Lower lobe of right lung (tissue), 2 donors: ENCODE measurements at places on chromosomes 7 and 10. TPM values are rescaled to one million over a fixed set of nuclear protein-coding genes. Genes with fewer than 3 reads are reported as not detected.

The TRAPPC14 gene
- 24.3 TPM for total RNA-seq

The FBXO24 gene
- 0.74 TPM for total RNA-seq

The CYP3A5 gene
- 15.5 TPM for total RNA-seq

The AUTS2 gene
- total RNA-seq = 45.7 TPM

The ENTPD1 gene
- total RNA-seq = 34.5 TPM

The CALHM2 gene
- total RNA-seq = 45.0 TPM

The RAB19 gene
- total RNA-seq = 1.7 TPM

The HTR5A gene
- total RNA-seq = not detected

The ASAH2 gene
- total RNA-seq = not detected

The GTF2IRD1 gene
- total RNA-seq = 16.3 TPM

The CAMK2B gene
- 0.30 TPM for total RNA-seq

The PDSS1 gene
- total RNA-seq = 6.4 TPM

The TMEM139 gene
- 25.9 TPM for total RNA-seq

The PAPOLB gene
- 0.24 TPM for total RNA-seq

GRCh38 chr7:1920266-1920681, 250.2 kb downstream of the ELFN1 start:
- peak; percentile 56 for DNase-seq

DNA sequence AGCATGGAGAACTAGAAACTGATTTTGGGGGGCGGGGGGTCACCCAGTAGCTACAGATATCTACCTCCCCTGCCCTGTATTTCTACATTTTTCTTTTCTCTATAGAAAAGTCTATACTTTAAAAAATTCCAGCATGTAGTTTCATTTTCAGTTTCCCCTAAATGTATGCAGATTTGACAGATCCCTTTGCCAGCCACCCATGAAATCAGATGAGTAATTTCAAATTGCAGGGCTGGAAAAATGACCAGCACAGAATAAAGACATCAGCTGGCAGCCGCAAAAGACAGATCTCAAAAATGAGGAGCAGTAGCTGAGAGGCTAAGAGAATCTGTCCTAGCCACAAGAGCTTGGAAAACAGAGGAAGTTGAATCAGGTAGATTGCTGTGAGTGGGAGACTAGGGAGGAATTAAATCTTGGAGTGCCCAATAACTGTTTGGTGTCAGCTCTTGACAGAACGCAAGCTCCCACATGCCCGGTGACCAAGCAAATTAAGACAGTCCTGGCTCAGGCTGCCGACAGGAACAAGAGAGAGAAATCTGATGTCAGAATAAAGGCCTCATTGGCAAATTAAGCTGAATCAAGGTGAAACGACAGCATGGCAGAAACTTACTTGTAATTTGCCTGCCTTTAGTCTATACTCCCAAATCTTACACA, 24.5 kb downstream of the ADRB1 start:
- DNase-seq = no peak

GRCh38 chr7:111958431-111958830, 247.8 kb downstream of the DOCK4 start:
- DNase-seq = no peak

GRCh38 chr7:157576415-157576814, 239.6 kb downstream of the DNAJB6 start:
- peak; percentile 45 for DNase-seq

GRCh38 chr7:3301831-3302618, 973 bp downstream of the SDK1 start:
- DNase-seq = no peak

DNA sequence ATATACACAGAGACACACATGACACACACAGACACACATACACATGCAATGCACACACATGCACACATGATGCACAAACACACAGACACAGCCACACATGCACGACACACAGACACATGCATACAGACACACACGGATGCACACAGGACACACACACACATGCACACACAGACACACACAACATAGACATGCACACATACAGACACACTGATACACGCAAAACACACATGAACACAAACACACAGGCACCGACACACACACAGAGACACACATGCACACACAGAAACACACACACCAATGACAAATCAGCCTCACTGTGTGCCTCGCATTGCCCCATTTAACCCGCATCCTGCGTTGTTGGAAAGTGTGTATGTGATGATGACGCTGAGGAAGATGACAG, 232.4 kb downstream of the ADARB2 start:
- DNase-seq = no peak

DNA sequence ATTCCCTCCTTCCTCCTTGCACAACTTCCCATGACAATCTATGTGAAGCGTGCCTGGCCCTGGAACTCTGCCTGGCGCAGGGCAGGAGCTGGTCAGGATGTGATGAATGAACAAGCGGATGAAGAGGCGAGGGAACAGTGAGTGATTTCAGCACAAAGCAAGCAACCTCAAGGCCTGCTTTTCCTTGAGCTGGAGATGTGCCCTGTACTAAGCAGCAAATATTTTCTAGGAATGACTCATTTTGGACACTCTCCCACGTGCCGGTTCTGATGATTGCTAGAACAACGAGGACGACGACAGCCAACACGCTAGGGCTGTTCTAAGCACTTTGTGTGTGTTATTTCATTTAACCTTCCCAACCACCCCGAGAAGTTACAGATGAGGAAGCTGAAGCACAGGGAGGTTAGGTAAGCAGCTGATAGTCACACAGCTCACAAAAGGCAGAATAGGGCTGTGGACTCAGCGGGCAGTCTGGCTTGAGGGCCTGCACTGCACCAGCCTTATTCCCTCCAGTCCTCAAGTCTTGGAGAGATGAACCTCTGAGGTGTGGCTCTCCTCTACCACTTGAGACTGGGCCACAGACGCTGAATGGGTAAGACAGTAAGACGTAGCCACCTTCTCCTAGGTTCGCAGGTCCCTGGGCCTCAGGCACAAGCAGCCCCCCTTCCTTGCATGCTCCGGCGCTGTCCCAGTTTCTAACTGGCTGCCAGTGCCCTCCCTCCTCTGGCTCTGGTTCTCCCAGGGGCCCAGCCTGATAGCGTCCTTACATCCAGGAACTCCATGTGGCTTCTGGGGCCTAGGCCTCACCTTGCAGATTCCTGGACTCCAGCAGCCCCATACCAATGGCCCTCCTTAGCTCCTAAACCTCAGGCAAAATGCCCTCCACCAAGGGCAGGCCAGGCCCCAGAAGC, 59.0 kb downstream of the YKT6 start:
- DNase-seq = no peak

- DNase-seq = no peak
These were observed 1159.5 kb downstream of the CNTNAP2 start for GRCh38 chr7:147276106-147276505.

DNA sequence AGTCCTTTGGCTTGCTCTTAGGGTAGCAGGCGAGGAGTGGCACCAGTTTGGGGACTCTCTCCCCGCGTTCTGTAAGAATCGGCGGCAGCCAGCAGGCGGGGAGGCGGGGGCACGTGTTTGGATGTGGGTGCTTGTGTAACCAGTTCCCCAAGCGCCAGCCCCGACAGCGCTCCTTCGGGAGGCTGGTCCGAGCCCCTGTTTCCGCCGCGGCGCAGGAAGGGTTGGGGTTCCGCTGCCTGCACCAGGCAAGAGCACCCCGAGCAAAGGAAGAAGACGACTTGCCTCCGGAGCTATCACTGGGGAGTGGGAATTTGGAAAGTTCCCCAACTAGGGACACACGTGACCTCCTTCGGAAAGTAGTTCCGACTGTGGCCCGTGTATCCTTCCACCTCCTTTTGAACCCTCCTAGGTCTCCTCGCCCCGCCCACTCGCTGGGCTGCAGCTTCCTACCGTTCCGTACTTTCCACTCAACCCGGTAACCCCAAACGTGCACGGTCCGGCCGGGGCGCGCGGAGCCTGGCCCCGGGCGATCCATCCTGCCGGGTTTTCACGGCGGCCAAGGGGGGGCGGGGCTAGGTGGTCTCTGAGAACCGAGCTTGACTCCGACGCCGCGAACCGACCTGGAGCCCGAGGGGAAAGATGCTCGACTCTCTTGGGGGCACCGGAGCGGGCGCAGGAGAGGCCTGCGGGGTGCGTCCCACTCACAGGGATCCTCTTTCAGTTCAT, 1.2 kb downstream of the KLLN start:
- peak; percentile 99 for DNase-seq

DNA sequence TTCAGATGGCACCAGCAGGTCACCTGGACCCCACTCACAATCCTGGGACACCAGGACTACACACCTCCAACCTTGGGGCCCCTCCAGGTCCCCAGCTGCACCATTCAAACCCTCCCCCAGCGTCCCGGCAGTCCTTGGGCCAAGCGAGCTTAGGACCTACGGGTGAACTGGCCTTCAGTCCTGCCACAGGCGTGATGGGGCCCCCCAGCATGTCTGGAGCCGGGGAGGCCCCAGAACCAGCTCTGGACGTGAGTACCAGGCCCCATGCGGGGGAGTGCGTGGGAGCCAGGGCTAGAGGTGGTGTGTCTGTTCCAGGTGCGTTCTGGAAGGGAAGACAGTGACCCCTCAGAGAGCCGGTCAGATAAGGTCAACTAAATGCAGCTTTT, 17.8 kb downstream of the ZMIZ2 start:
- no peak for DNase-seq

DNA sequence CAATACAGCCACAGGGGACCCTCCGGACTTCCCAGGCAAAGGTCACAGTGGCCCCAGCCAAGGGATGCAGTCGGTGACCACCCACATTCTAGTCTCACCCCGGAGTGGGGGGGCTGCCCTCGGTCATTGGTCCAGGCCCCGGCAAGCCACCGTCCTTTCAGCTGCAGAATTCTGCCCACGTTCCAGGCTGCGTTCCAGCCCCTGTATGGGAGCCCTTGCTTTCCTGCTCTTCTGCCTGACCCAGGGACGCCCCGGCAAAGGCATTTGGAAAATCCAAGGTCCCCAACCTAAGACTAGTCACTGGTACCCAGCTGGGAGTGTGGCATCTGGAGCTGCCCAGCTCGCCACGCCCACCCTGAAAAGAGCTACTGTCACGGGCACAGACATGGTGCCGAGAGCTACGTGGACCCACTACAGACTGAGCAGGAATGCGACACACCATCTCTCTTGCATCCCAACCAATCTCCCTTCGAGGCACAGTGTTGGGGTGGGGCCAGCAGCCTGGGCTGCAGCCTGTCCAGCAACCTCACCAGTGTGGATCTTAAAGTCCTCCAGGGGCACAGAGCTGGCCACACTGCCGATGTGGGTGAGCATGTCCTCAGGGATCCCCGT, 18.6 kb downstream of the OGDHL start:
- no peak for DNase-seq

DNA sequence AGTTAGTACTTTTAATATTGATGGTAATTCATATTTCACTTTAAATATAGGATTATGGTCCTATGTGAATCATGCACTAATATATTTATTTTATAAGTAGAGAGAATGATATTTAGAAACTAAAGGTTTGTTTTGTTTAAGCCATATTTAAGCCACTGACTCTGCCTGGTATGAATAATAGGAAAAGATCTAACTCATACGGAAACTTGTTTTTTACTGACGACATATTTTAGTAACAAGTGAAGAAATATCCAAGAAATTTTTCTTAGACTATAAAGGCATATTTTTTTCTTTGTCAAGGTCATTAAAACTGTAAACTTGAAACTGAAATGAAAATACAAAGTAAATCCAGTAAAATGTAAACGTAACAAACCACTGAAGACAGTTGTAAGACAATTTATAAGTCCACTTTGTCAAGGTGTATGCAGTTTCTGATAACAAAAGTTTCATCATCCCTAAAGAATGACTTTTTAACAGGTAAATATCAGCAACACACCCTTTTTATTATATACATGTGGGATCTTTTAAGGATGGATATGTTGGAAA, 147.1 kb downstream of the PHF14 start:
- DNase-seq = no peak

- no peak for DNase-seq
These were observed 144.3 kb downstream of the KIF20B start for GRCh38 chr10:89845541-89846280.

- no peak for DNase-seq
These were observed 350.7 kb upstream of the MBL2 start for GRCh38 chr10:53123311-53123710.

- DNase-seq = no peak
These were observed 21.0 kb downstream of the AHR start for GRCh38 chr7:17319164-17320101.

GRCh38 chr10:114429581-114430335, 25.5 kb upstream of the AFAP1L2 start:
- DNase-seq = no peak

GRCh38 chr10:99143011-99143410, 92.6 kb downstream of the HPSE2 start:
- no peak for DNase-seq

GRCh38 chr7:116588641-116589594, 64.1 kb downstream of the CAV1 start:
- DNase-seq = no peak

- DNase-seq = no peak
These were observed 22.9 kb upstream of the GRB10 start for GRCh38 chr7:50805447-50806125.

DNA sequence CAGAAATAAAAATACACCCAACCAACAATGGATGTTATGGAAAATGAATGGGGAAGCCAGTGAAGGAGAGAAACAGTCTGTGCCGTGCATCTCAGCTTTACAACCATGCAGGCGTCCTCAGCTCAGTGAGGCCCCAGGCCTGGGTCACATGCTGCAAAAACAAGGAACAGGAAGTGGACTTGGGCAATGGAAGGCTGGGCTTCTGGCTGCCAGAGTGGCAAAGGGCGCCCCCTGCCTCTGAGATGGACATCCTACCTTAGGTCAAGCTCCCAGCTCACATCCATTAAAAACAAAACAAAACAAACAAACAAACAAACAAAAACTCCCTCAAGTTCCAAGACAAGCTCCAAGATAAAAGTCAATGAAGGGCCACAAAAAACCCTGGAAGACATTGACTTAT, 54.7 kb upstream of the AFAP1L2 start:
- peak; percentile 65 for DNase-seq

DNA sequence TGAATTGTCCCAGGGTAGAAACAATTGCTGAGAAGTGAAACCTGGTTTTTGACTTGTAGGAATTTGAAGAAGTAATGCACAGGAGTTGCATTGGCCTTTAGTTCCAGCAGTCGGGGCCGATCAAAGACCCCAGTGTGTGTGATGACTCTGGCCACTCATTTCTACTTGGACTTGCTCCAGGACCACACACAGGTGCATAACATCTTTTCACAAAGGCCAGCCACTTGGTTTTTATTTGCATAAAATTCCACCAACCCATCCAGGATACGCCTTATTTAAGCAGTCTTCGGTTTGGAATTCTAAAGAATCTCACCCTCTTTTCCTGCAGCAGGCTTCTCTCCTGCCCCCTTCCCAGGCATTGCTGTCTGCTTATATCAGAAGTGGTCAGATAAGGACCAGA, 162.0 kb upstream of the HABP2 start:
- no peak for DNase-seq
